ENCODE measurements at places on chromosomes 7 and 10.

GRCh38 chr10:69449841-69450240 is 1.4 kb upstream of the TSPAN15 start:
- DNase-seq: peak; percentile 26

- no peak for DNase-seq
Measured at GRCh38 chr10:35739998-35740397, 97.9 kb upstream of the FZD8 start.

DNA sequence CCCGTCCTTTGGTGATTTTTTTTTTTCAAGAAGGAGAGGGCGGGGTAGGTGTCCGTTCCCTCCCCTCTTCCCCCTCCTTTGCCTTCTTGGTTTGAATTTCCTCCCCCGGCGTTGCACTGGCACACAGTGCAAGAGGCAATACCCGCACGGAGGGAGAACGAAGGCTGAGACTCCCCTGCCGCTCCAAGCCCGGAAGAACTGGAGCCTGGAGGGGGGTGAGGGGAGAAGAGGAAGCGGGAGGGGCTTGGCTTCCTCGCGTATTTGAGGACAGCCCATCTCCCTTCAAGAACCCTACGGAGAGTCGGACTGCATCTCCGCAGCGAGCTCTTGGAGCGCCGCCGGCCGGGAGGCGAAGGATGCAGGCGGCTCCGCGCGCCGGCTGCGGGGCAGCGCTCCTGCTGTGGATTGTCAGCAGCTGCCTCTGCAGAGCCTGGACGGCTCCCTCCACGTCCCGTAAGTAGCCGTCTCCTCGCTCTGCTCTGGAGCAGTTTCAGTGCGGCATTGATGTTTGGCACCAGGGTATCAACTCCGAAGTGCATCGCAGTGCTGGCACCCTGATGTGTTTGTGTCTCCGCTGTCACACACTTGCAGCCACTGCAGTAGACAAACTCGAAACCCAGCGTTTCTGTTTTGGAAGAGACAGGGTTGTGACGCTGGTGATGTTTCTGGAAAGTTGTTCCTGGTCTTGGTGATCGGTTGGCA is at the start of gene CNTNAP2:
TSS of gene CNTNAP2 (plus strand) at position 281 of the 702 bp plus-strand sequence. CDS start at position 357, 76 bp downstream.
- DNase-seq: no peak

GRCh38 chr7:35714862-35715261 is 19.9 kb upstream of the HERPUD2 start:
- peak; percentile 9 for DNase-seq

DNA sequence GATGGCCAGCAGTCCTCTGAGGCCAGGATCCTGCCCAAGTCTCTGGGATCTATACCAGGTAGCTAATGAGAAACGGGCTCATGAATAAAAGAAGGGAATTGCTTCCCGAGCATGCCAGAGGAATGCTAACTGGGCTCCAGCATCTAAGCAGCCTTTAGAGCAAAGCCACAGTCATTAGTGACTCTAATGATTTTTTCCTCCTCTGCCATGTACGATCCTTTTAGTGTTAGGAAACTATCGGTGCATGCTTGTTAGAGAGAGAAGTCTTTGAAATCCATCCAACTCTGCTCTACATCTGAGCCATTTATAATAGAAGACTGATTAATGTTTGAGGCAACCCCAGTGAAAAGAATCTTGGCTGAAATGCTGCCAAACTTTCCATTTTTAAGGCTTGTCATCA is 124.9 kb upstream of the TCERG1L start:
- DNase-seq: no peak

DNA sequence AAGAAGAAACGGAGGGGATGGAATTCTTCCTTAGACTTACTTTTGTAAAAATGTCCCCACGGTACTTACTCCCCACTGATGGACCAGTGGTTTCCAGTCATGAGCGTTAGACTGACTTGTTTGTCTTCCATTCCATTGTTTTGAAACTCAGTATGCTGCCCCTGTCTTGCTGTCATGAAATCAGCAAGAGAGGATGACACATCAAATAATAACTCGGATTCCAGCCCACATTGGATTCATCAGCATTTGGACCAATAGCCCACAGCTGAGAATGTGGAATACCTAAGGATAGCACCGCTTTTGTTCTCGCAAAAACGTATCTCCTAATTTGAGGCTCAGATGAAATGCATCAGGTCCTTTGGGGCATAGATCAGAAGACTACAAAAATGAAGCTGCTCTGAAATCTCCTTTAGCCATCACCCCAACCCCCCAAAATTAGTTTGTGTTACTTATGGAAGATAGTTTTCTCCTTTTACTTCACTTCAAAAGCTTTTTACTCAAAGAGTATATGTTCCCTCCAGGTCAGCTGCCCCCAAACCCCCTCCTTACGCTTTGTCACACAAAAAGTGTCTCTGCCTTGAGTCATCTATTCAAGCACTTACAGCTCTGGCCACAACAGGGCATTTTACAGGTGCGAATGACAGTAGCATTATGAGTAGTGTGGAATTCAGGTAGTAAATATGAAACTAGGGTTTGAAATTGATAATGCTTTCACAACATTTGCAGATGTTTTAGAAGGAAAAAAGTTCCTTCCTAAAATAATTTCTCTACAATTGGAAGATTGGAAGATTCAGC is 158.7 kb upstream of the LANCL2 start:
- no peak for DNase-seq

DNA sequence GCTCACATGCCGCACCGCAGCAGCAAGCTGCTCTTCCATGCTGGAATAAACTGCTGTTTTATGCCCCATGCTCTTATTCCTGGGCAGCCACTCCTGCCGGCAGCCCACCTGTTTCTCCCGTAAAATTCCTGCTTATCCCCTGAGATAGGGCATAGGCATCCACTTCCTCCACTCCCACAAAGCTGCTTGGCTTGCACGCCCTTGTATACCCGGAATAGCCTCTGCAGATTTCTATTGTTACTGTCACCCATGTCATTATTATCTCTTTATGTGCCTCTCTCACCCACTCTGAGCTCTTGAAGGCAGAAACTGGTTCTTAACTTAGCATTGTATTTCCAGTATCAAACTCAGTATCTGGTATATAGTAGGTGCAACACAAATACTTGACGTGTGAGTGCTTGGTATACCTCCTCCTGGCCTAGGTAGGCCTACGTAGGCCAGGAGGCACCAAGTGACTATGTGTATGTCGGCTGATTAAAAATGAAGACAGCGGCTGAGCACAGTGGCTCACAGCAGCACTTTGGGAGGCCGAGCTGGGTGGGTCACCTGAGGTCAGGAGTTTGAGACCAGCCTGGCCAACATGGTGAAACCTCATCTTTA is 193.4 kb downstream of the CCDC3 start:
- DNase-seq: no peak

DNA sequence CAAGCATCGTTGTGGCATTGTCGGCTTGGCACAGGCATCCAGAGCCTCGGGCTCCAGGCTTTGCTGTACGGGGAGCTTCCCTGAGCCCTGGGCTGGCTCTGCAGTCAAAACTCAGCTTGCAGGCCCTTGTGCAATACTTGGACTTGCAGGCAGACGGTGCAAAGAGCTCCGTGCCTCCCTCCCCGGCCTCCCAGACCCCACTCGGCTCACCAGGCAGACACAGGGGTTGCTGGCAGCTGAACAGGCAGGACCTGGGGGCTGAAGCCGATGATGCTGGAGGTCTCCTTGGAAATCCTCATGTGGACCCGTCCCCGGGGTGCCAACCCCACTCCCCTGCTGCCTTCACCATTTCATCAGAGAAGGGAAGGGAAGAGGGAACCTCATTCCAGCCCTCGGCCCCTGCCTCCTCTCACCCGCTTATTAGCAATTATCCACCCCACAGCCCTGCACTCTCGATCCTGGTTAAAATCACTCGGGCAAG is 59.6 kb upstream of the GNA12 start:
- no peak for DNase-seq

DNA sequence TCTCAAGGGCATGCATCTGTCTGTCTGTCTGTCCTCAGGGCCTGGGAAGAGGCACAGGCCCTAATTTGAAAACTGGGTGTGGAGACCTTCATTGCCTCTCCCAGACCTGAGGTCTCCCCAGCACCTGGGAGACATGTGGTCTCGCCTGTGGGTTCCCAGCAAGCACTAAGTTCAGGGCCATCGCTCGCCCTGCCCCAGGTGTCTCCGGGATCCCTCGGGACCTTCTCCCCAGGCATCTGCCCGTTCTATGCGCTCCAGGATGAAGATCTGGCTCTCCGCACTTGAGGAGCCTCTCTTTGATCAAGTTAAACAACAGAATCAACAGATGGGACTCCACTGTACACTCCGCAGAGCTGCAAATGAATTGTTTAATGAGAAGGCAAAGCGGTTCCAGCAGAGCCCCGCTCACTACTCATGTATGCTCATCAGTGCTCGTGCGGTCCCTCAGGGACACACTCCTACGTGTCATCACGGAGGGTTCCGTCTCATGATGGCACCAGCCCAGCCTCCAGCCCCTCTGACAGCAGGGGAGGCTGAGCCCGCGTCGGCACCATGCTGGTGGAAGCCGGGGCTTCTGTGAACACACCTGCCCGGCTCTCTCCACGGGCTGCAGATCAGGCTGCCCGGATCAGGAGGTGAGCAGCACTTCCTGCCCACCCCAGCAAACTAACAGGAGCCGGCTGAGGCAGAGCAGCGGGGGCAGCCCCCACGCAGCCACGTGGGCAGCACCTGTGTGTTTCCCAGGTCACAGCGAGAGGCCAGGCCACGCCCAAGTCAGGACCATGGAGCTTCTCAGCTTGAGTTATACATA is 132.8 kb downstream of the TCERG1L start:
- DNase-seq: no peak

GRCh38 chr10:60208676-60209269 is 180.9 kb downstream of the ANK3 start:
- no peak for DNase-seq

Measured in erythroblast (primary cell).